Astrocyte (in vitro differentiated cells and primary cell): ENCODE measurements at places on chromosomes 12 and 14.

DNA sequence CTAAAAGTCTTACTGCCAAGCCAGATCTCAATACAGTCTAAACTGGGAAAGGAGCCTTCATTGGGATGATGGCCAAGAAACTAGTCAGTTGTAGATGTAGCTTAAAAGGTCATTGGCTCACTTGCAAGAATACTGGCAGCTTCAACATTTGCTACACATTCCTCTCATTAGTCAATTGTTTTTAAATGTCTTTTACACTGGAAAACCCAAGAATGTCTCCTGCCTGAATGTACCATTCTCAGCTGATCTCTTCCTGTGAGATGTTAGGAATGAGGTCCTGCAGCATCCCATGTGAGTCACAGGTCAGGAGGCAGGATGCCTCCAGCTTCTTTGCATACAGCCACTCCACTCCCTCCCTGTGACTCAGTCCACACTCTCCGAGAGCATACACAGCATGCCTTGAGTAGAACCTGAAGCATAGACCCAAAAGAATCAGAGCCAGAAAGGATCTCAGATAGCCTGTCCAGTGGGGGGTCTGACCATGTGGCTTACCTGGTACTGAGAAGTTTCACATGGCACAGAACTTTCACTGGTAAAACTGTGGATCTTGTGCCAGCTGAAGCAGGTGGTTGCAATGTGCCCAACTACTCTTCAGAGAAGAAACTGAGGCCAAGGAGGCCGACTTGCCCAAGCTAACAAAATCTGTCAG, 56.0 kb upstream of the HECTD1 start:
- peak; percentile 100 for DNase-seq

DNA sequence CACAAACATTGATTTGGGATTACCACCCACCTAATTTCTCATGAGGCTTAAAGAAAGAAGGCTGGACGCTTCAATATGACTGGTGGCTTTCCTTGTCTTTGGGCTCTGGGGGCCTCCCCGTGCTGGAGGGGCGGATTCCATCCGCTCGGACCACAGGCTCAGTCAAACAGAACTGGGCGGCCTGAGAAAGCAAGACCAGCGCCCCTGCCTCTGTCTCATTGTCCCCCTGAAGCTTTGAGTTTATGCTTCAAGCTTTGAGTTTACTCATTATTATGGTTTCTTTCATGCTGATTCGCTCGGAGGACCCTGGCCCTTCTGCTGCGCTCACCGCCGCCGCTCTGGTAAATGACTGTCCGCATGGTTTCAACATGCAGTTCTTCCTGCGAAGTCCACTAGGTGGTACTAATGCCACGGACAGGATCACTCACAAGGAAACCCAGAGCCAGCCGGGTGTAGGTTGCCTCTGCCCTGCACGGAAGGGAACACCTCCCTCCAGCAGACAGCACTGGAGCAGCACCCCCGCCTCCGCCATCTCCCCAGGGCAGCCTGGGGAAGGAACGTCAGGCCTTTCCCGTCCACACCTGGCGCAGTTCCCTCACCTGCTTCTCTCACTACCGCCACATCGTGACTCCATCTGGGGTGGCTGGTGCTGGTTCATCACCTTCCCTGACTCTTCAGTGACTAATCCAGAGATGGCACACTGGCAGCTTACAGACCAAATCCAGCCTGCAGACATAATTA, 13.2 kb upstream of the TIGAR start:
- peak; percentile 65 for DNase-seq

DNA sequence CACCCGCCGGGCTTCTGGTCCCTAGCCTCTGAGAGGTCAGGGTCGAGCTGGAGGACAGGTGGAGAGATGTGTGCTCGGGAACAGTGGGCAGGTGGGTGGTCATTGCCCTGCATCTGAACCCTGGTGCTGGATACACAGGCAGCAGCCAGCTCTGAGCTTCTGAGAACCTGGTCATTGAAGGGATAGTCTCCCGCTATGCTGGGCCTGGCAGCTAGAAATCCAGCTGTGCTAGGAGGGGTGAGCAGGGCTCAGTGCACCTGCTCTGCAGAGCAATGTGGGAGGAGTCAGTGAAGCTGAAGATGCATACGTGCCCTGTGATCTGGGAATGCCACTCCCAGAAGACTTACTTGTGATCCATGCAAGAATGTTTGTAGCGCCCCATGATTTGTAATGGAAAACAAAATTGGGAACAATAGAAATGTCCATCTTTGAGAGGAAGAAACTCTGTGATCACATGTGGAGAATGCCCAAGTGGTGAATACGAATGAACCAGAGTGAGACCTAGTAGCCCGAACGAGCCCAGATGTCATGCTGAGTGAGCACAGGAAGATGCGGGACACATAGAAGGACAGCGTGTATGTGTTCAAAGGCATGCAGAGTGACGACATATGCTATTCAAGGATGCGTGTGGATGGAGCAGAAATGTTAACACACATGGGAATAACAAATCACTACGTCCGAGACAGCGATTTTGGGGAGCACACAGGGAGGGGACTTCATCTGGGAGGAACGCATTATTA, 63.4 kb downstream of the AACS start:
- no peak for DNase-seq

GRCh38 chr14:25750436-25750835, 700.5 kb upstream of the STXBP6 start:
- no peak for DNase-seq

DNA sequence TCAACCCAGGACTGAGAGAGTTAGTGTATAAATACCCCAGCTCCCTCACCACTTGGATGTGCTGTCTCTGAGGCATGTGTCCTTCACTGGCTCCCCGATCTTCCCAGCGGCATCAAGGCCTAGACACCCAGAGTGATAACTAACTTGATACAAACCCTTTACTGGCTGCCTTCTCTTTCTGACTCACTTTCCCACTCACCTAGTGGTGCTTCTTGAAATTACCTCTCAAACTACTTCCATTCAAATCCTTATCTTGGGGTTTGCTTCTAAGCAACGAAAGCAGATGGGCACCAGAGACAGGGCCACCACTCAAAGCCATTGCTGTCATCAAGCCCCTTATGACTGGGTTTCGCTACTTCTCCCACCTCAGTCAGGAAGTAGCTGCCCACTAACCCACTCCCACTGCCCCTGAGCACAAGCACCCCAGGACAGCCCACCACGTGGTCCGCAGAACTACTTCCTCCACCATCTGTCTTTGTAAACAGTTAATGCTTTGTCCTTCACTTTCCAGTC, 17.2 kb downstream of the ZFP36L1 start:
- no peak for DNase-seq

DNA sequence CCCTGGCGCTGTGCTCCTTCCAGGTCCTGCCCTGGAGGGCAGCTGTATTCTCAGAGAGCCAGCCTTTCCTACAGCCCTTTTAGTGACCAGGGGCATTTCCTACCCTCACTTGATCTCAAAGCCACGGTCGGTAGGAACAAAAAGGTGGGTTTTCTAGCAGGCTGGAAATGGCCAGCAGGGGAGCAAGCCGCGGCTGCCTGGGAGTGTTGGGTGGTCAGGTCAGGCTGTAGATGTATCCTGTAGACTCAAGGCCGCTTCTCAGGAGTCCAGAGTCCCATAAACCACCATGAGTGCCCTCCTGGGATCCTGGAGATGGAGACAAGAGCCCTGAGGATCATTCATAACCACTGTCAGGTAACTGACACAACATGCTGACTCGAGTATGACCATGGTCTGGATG, 18.6 kb downstream of the CINP start:
- no peak for DNase-seq

DNA sequence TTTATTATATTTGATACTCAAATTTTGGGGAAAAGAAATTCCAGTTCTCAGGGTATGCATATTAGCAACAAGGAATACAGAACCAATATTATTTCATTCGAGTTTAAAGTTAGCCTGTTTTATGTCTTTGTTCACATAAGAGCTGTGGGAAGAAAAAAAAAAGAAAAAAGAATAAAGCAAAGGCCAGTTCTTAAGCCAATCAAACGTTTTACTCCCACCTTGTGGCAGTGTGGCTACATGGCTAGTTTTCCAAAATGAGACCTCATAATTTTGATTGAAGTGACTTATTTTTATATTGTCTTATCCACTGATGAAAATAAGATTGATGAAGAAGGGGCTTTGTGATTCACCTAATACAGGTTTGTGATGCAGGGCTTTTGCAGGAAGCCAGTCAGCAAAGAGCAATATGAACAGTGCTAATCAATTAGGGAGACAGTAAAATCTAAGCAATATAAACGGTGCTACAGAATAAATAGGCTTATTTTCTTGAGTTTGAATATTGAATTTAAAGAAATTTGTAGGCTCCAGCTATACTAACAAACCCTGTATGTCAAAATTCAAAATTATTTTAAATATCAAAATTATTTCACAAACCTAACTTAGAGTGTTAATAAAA, 624.1 kb upstream of the FOXG1 start:
- DNase-seq: no peak

DNA sequence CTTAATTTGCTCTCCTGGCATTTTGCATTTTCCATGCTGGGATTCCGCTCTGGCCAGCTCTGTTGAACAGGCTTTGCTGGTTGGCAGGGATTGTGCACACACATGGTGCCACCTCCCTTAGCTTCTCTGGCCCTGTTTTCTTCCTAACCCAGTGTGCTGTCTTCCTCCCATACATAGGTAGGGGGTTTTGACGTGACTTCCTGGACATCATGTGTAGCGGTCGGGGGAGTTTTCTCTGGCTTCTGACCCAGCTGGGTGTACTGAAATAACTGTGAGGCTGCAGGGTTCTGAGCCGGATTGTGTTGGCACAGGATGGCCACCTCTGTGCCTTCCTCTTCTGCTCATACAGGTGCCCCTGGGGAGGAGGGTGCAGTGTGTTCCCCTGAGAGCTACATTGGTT, 25.7 kb downstream of the C14orf132 start:
- DNase-seq: no peak

DNA sequence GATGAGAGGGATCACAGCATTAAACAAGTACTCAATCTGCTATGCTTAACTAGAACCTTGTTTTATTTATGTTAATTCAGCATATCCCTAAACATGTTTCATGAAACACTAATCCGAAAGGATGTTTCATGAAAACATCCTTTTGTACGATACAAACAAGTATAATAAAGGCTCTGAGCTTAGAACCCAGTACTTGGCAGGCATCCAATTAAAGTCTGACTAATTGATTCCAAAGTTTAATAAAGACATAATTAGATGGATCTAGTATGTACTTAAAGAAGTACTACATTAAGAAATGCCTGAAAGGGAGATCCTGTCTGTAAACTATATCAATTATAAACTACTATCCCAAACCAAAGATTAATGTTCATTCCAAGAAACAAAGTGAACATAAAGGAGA, 51.8 kb downstream of the SCAF11 start:
- no peak for DNase-seq

DNA sequence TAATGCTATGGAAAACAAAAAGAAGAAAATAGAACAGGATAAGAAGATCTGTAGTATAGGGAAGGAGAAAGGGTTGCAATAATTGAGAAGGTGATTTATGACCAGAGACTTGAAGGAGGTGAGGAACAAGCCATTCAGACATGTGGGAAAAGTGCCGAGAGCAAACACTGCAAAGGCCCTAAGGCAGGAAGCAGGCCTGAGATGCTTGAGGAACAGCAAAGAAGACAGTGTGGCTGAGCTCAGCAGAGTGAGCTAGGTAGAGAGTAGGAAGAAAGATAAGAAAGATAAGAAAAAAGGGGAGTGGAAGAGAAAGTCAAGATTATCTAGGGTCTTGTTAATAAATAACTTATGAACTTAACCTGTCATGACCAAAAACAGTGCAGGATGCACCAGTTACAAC, 671.8 kb downstream of the RPS29 start:
- DNase-seq: no peak

DNA sequence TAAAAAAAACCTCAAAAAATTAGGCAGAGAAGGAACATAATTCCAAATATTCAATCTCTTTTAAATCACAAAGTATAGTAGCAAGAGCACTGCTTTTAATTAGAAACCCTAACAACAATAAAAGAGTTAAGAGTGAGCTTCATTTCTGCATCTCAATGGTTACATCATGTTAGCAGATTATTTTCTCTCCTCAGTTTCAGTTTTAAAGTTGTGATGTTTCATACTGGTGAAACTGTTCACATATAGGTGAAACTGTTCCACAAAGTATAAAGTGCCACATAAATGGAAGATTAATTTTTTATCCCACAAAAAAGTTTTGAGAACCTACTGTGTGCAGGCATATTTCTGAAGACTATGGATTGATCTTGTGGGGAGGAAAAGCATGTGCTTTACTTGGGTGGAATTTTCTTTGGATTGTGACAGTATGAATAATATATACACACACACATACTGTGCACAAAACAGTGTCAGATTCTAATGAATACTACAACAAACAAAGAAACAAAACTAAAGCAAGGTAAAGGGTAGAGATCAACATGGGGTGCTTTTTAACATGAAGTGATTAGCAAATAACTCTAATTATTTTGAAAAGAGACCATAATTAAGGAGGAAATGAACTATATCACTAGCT, 17.1 kb downstream of the LUM start:
- no peak for DNase-seq

GRCh38 chr12:118164798-118165486, 29.0 kb downstream of the PEBP1 start:
- DNase-seq: no peak

- DNase-seq: no peak
Observed at GRCh38 chr14:73794146-73794545, 57.5 kb upstream of the PTGR2 start.

DNA sequence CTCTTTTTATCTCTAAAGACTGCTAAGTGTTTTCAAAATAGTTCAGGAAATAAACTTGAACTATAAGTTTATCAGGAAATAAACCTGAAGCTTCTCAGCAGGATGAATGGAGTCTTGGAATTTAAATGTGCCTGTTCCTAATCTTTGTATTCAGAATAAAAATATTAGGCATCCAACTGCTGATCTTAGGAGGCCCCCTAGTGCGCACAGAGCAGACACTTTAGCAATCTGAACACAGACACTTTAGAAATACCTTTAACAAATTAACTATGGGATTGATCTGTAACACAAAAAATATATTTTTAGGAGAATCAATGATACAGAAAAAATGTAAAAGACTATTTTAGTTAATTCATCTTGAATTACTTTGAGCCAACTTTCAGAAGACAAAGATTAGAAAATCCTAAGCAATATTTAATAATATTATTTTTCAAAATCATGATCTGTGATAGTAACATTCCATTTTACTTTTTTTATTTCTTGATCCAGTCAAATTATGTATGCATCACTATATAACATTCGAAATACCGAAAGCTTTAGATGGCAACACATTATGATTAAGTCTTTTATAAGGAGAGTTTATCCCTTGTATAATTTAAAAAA, 80.9 kb downstream of the SLC41A2 start:
- DNase-seq: peak; percentile 12

DNA sequence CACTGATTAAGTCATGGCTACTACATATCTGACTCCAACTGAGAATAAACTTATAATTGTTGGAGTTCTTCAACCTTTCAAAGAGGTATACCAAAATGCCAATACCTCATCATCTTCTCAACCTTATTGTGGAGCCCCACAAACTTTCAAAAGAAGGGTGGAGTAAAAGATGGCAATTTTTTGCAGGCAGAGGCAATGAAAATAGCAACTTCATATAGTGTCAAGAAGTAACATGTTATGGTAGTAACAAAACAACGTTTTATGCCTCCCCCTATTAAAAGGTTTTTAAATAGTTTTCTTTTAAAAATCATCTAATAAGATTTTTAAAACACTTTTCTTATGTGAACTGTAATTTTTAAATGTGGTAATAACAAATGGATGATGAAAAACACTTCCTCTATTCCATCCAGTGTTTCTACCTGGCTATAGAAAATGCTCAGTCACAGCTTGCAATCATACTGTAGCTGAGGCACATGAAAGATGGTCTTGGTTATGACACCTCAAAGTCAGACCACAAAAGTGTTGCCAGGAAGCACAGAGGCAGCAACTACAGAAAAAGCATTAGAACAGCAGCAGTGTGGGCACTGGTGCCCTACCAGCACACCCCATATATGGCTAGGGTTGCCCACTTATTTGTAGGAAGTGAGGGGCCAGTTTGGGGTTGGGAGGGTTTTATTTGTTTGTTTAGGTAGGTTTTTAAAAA, 7.0 kb downstream of the PPP1R12A start:
- DNase-seq: peak; percentile 57
